LHCN-M2 (cell line): ENCODE measurements at places on chromosomes 11 and 22. TPM values are rescaled to one million over a fixed set of nuclear protein-coding genes. Genes with fewer than 3 reads are reported as not detected.
A peak's percentile ranks its signal among the peaks of the same experiment; 100 is the strongest.

- DNase-seq = no peak
Measured at GRCh38 chr11:5257296-5257695, 2.7 kb upstream of the HBG2 start.

GRCh38 chr11:113673550-113674396 is 32.3 kb downstream of the TMPRSS5 start:
- peak; percentile 50 for DNase-seq

GRCh38 chr11:64297699-64298358 is 2.3 kb upstream of the CATSPERZ start:
- DNase-seq = no peak

- DNase-seq = peak; percentile 97
Measured at GRCh38 chr11:74672956-74673692, 58.1 kb downstream of the CHRDL2 start.

DNA sequence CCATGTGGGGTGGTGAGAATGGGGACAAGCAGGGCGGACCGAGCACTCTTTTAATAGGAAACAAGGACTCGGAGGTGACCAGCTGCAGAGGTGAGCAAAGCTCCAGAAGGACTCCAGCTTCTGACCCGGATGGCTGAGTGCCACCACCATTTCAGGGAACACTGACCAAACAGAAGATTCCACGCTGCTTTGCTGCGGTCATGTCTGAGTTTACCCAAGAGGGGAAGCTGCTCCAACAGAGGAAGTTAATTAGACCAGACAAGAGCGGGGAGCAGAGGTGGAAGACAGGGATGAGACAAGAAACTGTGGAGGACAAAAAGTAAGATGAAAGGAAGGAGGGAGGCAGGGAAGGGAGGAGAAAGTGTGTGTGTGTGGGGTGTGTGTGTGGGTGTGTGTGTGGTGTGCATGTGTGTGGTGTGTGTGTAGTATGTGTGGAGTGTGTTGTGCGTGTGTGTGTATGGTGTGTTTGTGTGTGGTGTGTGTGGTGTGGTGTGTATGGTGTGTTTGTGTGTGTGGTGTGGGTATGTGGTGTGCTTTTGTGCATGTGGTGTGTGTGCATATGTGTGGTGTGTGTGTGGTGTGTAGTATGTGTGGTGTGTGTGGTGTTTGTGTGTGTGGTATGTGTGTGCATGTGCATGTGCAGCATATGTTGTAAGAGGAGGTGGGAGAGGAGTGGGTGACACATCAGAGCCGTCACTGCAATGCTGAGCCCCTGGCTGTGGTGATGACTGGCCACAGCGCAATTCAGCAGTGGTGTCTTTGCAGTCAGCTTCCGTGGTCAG is 82.2 kb upstream of the AKIP1 start:
- peak; percentile 51 for DNase-seq

DNA sequence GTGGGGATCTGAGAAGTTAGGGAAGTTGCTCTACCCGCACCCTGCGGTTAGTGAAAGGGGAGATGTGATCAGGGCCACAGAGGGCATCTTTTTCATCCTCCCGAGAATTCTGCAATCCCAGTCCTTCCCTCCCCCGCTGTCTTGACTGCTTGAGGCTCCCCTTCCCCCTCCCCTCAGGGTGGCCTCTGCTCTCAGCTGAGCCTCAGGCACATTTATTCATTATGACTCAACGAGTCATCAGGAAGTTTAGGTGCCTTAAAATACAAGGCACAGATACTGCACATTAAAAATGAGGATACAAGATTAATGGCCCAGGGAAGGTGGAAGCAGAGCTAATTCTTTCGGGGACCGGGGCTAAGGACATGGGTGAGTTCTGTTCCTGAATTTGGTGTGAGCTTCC is 104.0 kb downstream of the CACNA1I start:
- DNase-seq = no peak

GRCh38 chr11:30921811-30922210 is 335.7 kb upstream of the MPPED2 start:
- peak; percentile 32 for DNase-seq

DNA sequence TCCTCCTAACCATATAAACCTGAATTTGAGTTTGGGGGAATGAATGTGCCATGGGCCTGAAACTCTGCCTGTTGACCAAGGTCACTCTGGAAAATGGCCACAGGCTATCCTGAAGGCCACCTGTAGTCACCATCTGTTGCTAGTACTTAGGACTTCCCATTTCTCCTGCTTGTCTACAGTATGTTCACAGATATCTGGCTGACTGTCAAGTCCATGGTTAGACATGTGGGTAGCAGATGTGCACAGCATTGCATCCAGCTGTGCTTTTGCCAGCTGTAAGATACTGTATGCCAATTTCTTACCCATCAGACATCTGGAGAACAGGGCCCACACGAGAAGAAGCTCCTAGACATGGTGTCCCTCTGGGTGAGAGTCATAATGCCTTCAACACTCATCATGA is 475.4 kb downstream of the INSC start:
- DNase-seq = no peak

DNA sequence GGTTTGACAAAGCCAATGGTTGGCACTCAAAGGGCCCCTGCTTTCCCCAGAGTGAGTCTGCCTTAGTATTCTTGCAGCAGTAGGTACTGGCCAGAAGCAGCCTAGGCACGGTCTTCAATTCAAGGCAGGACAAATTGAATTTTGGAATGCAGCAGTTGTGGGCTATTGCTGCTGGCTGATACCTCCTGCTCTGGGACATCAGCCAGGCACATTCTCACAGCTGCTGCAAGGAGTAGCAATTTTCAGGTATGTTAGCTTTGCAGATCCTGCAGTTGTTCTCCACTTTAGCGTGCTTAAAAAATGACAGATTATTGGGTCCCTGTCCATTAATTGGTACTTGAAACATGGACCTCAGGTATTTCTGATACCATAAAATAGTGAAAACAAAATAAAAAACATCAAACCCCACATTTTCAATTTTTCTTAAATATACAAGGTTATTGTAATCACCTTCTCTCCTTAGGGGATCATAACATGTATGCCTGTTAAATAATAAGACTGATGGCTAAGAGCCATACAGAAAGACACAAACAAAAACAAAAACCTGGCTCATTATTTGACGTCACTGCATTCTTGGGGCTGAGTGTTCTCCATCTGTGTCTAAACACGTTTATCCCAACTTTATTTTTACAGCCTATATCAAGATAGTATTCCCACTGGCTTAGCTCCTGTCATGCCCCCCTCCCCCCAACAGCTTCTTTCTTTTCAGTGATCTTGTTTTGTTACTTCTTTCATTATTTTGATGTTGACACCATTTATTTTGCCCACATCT is 85.1 kb upstream of the CARD18 start:
- DNase-seq = no peak

Gene SMC1B
- total RNA-seq = not detected in 2 replicates

Gene RAB38
- not detected in 2 replicates for total RNA-seq

Gene ZNF215
- 1.4 and 1.5 TPM in 2 replicates for total RNA-seq

Gene TTC36
- total RNA-seq = 0.32 and 0.86 TPM in 2 replicates

Gene RTN4RL2
- total RNA-seq = 0.23 and 0.38 TPM in 2 replicates
